Kidney epithelial cell (primary cell): ENCODE measurements at places on chromosomes 11 and 22.

DNA sequence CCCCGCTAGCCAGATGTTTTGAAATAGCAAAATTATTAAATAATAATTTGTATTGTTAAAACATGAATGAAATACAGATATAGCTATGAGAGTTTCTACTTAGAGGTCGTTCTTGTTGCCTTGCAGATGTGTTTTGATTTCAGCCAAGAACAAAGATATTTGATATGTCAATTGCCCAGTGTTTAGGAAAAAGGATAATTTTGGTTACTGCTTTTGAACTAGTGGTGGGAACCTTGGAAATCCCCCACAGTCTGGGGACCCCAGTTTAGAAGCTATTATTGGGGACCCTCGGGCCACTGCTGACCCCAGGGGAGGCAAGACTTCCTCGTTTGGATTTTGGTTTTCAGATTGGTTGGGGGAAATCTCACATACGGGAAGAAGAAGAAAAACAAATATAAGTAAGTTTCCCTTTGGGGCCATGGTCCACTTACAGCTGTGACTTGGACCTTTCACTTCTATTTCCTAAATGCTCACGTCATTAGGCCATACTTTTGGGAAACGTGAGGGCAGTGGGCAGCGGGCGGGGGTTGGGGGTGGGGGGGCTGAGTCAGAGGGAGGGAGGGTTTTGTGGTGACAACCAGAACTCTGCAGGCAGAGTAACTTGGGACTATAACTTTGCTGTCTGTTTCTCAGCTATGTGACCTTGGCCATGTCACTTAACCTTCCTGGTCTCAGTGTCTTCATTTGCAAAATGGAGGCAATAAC, 37.0 kb downstream of the LDLRAD3 start:
- DNase-seq = no peak

DNA sequence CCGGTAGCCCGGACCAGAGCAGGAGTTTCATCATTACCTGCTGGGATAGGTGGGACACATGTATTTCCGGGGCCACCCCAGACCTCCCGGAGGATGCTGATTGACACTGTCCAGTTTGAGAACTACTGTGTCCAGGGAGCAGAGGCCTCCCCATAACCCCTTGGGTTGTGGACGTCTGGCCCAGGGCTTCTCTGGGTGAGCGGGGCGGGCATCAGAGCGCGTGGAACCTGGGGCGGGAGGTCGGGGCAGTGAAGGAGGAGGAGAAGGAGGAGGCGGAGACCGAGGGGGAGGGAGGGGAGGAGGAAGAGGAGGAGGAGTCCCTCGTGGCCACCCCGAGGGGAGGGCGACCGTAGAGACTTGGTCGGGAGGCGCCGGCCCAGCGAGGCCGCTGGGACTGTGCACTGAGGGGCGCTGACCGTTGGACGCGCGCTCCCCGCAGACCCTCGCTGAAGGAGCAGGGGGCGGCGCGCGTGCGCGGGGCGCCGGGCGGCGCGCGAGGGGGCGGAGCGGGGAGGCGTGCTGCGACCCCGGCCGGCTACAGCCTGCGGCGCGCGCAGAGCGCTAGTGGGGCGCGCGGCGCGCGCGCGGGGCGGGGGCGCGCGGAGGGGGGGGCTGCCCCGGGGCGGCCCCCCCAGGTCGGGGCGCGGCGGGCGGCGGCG, at the start of gene GRK3:
Gene GRK3 (plus strand): TSS at position 356 of the 659 bp plus-strand sequence. CDS start 366 bp downstream, outside the sequence.
- DNase-seq = no peak

- DNase-seq = peak; percentile 23
Observed at GRCh38 chr11:1873048-1873812, 18.5 kb downstream of the PRR33 start.

- DNase-seq = no peak
Observed at GRCh38 chr11:101931692-101932091, 15.4 kb upstream of the ANGPTL5 start.

GRCh38 chr11:115873813-115874212, 369.6 kb upstream of the CADM1 start:
- DNase-seq = no peak
